Caki2 (cell line): ENCODE measurements at places on chromosomes 5 and 9. TPM values are rescaled to one million over a fixed set of nuclear protein-coding genes. Genes with fewer than 3 reads are reported as not detected.
A peak's percentile ranks its signal among the peaks of the same experiment; 100 is the strongest.

DNA sequence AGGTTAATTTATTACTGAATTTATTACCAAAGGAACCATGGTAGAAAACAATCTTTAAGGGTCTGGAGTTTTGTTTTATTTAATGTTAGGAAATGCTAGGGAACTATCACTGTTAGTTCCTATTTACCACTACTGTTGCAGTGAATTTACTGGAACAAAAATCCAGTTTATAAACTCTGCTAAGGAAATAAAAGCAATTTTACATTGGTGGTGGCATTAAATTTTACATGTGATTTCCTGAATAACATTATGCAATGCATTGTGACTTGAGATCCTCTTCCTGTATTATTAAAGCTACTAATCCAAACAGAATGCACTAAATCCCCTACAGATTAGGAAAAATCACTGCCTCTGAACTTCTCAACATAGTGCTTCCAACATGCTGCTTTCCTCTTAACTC lies 599.5 kb upstream of the PTGER4 start:
- no peak for DNase-seq

DNA sequence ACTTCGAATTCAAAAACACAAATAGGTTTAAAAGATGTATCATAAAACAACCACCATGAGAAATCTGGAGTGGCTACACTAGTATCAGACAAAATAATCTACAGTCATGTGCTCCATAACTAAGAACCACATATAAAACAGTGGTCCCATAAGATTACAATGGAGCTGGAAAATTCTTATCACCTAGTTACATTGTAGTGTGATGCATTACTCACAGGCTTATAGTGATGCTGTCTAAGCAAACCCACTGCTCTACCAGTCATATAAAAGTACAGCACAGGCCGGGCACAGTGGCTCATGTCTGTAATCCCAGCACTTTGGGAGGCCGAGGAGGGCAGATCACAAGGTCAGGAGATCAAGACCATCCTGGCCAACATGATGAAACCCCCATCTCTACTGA lies 160.1 kb downstream of the ROR2 start:
- no peak for DNase-seq

- no peak for DNase-seq
Measured at GRCh38 chr9:129881547-129882324, 46.5 kb downstream of the USP20 start.

DNA sequence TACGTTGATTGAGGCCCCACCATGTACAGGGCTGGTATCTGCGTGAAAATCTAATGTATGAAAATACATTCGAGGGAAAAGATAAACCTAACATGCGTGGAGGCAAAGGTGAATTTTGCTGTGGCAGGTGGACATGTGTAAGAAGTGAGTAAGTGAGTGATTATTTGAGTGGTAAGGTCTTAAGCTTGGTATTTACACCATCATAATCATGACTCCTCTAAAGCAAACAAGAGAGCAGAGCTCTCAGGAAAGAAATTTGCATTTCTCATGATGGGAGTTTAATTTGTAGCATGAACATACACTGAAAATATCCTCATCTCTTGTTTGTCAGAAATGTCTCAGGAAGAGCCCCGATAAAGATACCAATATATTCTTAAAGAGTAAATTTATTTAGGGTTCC lies 260.6 kb downstream of the PSAT1 start:
- DNase-seq, result no peak

DNA sequence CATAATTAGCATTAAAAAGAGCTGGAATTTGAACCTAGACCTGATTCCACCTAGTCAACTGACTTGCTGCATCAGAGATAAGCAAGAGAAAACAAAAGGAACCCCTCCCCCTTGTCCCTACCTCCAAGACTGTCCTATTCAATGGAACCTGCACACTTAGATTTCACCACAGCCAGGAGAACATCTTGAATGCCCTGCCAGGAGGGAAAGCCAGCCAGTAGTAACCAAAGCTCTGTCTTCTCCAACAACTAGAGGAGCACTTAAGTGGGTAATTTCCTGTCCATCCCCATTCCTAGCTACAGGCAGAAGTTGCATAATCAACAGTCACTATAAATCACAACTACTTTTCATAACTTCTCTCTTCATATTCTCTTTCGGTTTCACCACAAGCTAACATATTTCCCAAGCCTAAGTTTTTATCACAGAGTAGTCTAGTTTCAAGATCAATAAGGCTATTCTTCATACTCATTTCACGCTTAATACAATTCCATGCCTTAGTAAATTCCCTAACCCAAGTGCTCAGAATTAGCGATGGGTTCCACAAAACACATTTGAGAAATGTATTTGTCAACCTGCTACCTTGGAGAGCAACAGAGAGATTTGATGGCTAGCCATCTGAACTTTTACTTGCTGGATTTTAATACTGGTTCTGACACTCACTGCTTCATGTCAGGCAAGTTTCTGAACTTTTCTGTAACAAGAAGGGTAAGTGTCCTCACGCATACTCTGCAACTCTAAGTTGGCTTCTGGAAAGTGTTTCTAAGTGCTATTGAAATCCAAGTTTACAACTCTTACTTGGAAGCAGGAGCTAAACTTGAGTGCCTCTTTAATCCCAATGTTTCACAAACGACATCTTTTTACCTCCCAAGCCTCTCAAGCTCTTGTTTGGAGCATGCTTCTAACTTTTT lies 2.0 kb downstream of the DENND1A start:
- no peak for DNase-seq

DNA sequence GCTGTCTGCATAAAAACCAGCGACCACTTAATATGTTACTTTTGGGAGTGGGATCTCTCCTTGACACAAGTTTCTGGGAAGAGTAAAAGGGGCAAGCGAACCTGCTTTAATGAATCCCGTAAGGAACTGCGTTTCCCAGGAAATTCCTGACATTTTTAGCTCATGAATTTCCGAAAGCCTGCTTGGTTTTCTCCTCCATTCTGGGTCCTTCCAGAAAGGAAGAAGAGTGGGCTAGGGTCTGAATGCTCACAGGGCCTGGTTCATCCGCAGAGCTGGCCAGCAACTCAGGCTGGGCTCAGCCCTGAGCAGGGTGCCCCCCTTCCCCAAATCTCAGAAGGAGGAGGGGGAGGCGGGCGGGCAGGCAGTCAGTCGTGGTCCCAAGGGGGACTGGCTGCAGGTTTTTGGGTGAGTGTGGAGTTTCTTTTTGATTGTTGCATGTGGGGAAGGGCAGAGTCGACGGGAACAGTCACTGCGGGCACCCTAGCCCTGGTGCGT lies 1.2 kb upstream of the PURA start:
- no peak for DNase-seq

DNA sequence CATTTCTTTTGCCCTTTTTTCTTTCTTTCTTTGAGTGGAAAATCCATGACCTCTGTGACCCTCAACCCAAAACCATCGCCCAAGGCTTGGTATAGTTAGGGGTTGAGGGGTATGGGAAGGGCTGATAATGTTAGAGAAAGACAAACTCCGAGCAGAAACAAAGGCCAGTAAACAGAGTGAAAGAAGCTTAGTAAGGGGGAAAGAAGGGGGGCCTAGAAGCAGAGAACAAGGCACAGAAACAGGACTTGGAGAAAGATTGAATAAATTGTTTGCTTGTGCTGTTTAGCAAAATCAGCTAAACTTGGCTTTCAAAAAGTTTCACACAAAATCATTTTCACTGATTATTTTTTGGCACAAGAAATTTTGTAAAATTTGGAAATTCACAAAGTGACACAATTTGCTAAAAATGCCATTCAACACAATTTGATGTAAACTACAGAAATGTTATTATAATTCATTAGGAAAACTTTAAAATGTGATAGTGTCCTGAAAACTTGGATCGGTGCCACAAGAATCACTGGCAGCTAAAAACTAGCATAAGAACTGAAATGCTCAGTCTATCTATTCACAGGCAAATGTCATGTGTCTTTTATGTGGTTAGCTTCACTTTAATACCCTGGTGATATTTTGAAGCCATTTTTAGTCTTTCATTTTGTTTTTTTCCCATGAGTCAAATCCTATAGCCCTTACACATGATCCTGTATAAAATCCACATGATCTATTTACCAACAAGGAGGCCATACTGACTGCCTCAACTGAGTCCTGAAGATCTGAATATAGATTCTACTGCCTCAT lies 276.4 kb downstream of the NR2F1-AS1 start:
- DNase-seq, result no peak

DNA sequence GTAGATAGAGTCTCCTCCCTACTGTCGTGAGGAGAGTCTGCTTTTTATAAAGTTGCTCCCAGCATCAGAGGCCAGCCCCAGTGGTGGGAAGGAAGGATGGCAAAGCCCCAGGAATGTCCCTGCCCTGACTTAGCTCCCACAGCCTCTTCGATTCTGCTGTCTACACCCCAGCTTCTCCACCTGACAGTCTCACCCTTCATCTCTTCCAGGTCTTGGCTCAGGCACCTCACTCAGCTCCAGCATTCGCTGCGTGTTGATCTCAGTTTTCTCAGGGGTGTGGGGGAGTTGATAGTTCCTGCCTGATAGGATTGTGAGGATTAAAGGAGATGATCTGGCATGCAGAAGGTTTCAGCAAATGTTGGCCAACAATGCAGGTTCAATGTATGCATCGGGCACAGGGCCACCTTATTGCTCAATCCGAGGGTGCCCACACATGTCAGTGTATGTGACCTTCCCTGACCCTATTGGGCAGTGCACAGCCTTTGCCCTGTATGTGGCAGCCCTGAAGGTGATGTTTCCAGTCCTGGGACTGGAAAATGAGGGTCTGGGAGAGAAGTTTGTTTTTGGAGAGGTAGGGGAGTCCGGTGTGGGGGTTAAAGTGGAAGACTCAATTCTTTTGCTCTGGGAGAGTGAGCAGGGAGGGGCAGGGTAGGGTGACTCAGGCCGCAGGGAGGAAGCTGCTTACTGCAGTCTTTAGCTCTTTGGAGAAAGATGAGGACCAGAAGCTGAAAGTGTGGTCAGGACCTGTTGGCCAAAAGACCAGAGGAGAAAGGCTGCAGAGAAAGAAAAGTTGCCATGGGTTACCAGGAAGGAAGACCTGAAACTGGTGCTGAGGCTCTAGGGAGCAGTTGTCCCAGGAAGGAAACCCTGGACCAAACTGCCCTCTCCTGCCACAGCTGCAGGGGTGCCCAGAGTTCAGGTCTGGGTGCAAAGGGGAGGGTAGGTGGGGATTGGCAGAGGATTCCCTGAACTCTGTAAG lies 153.2 kb downstream of the MACROH2A1 start:
- DNase-seq, result no peak

- DNase-seq, result peak; percentile 28
Measured at GRCh38 chr5:18305288-18305924, 671.1 kb downstream of the TAF11L14 start.

DNA sequence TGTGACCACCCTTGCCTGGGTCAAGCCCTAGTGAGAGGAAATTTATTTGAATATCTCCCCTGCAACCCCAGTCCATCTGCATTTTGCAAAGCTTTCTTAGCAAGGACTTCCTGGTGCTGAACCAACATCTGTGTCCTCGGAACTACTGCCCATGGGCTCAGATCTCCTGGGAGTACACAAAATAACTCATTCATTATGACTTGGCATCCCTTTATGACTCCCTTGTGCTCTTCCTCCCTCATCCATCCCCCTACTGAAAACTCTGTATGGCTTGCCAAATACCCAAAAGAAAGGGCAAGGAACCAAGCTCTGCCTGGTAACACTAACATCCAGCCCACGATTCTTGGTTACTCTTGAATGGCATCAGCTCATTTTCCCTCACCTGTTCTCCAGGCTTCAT lies 368.5 kb downstream of the NTRK2 start:
- DNase-seq, result no peak

DNA sequence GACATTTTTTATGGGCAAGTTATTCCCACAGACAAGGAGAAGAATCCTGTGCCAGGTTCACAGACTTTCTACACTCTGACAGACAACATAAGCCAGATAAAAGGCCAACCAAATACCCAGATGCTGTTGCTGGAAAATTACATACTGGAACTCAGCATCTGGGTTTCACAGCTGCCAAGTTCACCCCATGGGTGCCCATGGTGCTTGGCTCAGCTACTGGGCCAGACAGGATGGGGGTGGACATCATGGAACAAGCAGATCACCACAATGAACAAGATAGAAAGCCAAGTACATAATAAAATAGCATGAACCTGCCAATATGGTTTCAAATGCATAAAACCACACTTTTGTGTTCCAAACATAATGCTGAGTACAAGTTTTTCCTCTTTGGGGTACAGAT lies 999.8 kb downstream of the NR2F1-AS1 start:
- no peak for DNase-seq

GRCh38 chr9:10045598-10045997 lies 567.2 kb downstream of the PTPRD start:
- no peak for DNase-seq

GRCh38 chr5:109660301-109660700 lies 29.4 kb upstream of the MAN2A1 start:
- DNase-seq, result no peak

DNA sequence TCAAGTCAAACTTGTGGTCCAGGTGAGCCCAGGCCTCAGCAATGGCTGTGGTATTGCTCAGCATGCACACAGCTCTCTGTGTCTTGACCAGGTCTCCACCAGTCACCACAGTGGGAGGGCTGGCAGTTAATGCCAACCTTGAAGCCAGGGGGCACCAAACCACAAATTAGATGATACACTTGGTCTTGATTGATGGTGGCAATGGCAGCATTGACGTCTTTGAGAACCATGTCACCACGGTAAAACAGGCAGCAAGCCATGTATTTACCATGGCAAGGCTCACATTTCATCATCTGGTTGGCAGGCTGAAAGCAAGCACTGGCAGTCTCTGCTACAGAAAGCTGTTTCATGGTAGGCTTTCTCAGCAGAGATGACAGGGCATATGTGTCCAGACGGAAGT lies 40.0 kb downstream of the NIM1K start:
- peak; percentile 30 for DNase-seq

DNA sequence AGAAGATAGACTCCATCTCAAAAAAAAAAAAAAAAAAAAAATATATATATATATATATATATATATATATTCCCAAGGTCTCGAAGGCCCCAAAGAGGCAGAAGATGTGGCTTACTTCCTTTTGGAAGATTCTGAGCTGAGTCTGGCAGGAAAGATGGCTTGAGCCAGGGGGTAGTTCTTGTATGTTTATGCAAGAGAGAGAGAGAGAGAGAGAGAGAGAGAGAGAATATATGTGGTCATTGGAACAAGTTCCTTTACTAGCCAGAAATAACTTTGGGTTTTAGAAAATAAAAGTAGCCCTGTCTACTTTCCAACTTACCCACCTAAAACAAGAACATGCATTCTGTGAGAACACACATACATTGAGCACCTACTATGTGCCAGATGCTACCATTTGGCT lies 17.6 kb downstream of the NCS1 start:
- DNase-seq, result no peak

Gene FOXD4
- total RNA-seq, result not detected in 2 replicates

Gene GMCL2
- total RNA-seq, result not detected in 2 replicates

Gene NR2F1
- total RNA-seq, result 0.37 TPM in 1 of 2 replicates, not detected in the other

Gene ITGA1
- 9.6 and 42.3 TPM in 2 replicates for total RNA-seq

Gene PHYHD1
- total RNA-seq, result not detected in 2 replicates

Gene GABRP
- total RNA-seq, result not detected in 2 replicates

Gene GRXCR2
- total RNA-seq, result not detected in 2 replicates

Gene TDRD7
- 14.2 and 15.4 TPM in 2 replicates for total RNA-seq

Gene SLF1
- 4.2 and 6.0 TPM in 2 replicates for total RNA-seq

Gene ANKRD31
- 0.07 and 0.38 TPM in 2 replicates for total RNA-seq

Gene BTNL3
- not detected in 2 replicates for total RNA-seq
